ENCODE measurements at places on chromosomes 12 and 14.

- no peak for DNase-seq
These were observed 37.4 kb downstream of the GNPTAB start for GRCh38 chr12:101793401-101793800.

- no peak for DNase-seq
These were observed 1044.3 kb downstream of the FLRT2 start for GRCh38 chr14:86574051-86574777.

GRCh38 chr14:67158566-67158965 lies 30.7 kb upstream of the GARIN2 start:
- DNase-seq: no peak

DNA sequence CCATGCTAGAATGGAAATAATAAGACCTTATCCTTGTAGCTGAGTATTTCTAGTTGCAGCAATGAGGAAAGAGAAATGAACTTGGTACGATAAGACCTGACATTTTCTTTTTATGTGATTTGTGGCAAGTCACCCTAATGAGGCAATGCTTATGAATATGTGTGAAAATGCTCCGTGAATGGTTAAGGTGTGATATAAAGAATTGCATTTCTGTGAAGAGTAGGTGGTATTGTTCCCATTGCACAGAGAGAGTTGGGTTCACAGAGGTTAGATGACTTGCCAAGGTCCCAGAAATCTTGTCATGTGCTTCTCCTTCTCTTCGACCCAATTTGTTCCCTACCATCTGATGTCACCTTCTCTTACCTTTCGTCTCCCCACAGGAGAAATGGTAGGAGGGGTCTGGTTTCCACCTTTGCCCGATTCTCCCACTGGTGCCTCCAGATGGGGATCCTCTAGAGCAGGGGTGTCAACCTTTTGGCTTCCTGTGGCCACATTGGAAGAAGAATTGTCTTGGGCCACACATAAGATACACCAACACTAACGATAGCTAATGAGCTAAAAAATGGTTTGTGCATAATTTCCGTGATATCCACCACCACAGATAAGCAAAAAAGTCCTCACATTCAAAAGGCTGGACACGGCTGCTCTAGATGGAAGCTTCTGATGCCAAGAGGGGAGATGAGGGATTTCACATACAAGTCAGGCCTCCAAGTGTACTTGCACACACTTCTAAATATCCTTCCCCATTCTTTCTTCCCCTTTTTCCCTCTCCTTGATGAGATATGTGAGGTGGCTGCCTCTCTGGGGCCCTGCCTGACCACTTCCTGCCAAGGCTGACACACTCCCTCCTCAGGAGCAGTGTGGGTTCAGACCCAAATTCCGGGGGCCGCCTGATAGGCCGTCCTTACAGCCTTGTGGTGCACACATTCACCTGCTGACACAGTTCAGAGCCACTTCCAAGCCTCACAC lies 96.1 kb downstream of the PLXNC1 start:
- DNase-seq: no peak

DNA sequence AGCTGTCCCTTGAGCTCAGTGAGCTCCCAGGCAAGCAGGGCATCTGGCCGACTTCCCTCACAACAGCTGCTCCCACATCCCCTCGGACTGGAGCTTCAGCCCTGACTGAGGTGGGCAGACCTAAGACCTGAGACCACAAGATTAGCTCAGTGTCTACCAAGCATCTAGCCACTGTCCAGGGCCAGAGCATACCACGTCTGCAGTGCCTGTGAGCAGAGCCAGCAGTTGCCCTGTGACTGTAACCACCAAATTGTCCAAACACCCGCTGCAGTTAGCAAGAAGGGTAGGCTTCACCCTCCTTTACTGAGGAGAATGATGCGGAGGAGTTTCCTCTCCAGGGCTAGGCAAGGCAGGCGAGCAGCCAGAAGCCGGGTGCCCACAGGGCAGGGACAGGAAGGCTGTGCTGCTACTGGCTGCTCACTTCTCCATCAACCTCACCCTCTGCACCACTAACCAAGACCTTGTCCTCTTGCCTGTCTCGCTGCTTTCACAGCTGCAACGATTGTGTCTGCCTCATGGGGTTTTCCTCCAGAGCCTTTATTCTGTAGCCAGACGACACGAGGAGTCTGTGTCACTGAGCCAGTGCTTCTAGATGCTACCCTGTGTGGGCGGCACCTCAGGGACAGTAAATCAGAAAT lies 53.9 kb downstream of the ANAPC7 start:
- DNase-seq: no peak

GRCh38 chr12:81222846-81223592 lies 145.1 kb downstream of the ACSS3 start:
- DNase-seq: no peak

GRCh38 chr12:4119157-4119761 lies 154.3 kb upstream of the CCND2 start:
- no peak for DNase-seq

DNA sequence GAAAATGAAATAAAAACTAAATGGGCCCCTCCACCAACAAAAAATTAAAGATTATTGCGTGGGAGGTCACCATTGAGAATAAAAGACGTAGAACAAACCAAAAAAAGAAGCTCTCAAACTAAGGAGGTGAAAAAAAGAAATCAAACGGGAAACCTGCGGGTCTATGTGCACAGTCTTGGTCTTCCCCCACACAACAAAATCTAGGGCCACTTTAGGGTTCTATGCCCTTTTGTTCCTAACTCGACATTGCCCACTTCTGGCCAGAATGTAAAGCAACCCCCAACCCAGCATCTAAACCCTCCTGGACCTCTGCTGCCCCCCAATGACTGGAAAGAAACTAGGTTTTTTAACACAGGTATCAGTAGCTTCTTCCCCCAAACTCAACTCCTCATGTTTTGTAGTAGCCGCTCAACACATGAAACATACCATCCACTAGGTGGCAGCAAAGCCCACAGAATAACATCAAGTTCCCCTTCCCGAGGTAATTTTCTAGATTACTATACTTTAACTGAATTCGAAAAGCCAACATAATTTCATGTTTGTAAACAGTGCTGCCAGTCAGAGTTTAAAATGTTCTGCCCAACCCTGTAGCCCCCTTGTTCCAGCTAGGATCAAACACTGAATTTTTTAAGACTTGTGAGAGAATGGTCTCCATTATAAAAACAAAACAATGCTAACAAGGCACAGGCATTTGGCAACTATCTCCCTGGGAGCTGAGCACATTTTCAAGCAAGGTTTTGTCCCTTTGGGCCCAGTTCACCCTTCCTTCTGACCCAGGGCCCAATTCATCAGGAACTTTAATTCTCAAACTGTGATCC lies 18.7 kb downstream of the DAD1 start:
- DNase-seq: no peak

- no peak for DNase-seq
These were observed 2.9 kb upstream of the RAB35 start for GRCh38 chr12:120119271-120119973.

DNA sequence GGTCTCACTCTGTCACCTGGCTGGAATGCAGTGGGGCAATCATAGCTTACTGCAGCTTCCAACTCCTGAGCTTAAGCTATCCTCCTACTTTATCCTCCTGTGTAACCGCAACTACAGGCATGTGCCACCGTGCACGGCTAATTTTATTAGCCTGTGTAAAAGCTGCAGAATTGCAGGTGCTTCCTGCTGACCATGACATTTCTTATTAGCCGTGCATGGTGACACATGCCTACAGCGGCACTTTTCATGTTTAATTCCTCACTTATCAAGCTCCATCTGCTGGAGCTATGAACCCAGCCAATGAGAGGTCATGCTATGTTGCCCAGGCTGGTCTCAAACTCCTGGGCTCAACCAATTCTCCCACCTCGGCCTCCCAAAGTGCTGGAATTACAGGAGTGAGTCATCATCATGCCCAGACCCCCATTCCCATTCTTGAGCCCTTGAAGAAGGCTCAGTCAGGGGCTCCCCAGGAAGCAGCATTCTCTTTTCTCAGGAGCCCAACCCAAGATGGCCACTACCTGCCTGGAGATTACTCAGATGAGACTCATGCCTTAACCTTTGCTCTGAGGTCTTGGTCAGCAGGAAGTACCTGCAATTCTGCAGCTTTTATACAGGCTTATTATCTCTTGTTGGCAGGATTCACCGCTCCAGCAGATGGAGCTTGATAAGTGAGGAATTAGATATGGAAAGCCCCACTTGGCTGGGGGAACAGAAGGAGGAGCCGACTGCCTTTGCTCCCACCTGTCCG lies 503.2 kb downstream of the MED13L start:
- no peak for DNase-seq

- no peak for DNase-seq
These were observed 7.0 kb downstream of the NKX2-1 start for GRCh38 chr14:36513012-36513420.

GRCh38 chr12:31105668-31106067 lies 32.0 kb downstream of the DDX11 start:
- no peak for DNase-seq

- no peak for DNase-seq
These were observed 278.3 kb downstream of the SEC23A start for GRCh38 chr14:38824706-38825105.

GRCh38 chr14:104149617-104150135 lies 11.3 kb downstream of the KIF26A start:
- DNase-seq: no peak

DNA sequence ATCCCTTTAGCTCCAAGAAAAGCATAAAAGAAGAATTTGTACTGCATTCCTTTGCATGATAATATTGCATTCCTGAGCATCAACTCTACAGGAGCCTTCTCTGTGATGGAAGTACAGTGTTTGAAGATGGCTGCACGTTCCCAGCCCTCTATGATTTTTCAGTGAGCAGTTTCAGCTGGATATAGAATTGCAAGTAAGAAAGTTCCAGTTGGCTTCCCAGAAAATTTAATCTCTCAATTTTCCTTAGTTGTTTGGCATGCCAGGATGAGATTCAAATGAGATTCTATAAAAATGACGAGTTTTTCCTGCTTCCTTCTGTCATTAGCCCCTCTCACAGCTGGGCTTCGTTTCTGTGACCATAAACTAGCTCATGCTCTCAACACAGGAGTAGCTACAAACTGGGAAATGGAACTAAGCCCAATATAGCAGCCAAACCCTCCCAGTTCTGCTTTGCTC lies 109.9 kb downstream of the TTC8 start:
- no peak for DNase-seq

DNA sequence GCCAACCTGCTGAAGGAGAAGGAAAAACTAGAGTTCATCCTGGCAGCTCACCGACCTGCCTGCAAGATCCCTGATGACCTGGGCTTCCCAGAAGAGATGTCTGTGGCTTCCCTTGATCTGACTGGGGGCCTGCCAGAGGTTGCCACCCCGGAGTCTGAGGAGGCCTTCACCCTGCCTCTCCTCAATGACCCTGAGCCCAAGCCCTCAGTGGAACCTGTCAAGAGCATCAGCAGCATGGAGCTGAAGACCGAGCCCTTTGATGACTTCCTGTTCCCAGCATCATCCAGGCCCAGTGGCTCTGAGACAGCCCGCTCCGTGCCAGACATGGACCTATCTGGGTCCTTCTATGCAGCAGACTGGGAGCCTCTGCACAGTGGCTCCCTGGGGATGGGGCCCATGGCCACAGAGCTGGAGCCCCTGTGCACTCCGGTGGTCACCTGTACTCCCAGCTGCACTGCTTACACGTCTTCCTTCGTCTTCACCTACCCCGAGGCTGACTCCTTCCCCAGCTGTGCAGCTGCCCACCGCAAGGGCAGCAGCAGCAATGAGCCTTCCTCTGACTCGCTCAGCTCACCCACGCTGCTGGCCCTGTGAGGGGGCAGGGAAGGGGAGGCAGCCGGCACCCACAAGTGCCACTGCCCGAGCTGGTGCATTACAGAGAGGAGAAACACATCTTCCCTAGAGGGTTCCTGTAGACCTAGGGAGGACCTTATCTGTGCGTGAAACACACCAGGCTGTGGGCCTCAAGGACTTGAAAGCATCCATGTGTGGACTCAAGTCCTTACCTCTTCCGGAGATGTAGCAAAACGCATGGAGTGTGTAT lies 2.4 kb downstream of the FOS start:
- no peak for DNase-seq

DNA sequence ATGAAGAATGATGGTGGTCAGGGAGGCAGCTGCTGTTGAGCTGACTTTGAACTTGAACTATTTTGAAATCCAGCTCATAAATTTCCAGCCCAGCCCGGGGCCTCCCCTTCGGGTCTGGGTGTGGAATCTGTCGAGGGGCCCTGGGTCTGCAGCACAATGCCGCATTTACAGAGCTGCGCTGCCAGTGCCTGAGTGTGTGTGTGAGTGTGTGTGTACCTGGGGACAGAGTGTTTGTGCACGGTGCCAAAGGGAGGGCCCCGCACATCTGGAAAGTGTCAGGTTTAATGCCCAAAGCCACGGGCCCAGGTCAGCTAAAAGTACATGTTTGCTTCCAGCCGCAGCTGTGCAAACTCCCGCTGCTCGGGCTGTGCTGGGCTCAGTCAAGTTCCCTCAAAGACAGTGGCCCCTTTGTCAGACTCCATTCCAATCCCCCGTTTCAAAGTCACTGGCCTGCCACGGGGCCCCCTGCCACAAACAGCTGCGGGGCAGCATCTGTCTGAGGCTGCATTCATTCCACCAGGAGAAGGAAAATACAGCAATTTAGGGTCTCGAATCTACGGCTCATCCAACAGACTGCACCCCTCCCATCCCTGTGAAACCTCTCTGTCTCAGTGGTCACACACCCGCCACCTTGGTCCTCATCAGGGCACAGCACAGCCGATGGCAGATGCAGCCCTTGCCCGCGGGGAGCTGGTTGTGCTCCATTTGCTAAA lies 16.3 kb upstream of the RFLNA start:
- no peak for DNase-seq

DNA sequence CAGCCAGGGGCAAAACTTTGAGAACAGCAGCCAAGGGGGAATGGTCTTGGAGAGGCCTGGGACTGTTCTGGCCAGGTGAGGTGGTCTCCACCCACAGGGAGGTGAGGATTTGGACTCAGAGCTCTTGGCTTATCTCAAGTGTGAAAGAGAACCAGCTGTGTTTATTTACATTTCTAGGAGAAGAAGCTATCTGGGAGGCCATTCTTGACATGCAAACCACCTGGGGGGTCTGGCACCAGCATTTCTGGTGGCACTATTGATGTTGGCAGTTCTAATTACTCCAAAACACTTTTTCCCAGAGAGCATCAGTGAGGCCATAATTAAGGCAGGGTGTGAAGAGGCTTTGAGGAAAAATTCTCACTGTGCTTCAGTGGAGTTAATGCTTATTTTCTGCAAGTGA lies 95.1 kb downstream of the CAND1 start:
- DNase-seq: no peak

GRCh38 chr14:103223818-103224352 lies 100.6 kb downstream of the TNFAIP2 start:
- no peak for DNase-seq

Data from pulmonary artery endothelial cell (primary cell).